ENCODE measurements at places on chromosomes 2 and 18.

DNA sequence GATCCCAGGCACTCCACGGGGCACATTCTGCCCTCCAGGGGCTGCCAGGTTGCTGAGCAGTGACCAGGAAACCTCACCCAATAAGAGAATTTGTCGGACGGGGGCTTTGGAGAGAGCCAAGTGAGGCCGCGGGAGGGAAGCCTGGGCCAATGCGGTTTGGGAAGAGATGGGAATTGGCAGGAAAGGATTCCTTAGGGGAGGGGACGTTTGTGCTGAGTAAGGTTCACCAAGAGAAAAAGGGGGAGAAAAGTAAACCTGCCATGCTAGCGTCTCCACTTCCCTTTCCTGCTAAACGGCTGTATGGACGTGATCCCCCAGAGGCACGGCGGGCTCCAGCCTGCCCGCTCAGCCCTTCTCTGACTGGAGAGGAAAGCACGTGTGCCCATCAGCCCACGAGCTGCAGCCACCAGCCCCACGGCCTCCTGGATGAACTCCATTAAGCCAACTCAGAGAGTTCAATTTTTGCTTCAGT lies 194.4 kb upstream of the ID2 start:
- no peak for DNase-seq

DNA sequence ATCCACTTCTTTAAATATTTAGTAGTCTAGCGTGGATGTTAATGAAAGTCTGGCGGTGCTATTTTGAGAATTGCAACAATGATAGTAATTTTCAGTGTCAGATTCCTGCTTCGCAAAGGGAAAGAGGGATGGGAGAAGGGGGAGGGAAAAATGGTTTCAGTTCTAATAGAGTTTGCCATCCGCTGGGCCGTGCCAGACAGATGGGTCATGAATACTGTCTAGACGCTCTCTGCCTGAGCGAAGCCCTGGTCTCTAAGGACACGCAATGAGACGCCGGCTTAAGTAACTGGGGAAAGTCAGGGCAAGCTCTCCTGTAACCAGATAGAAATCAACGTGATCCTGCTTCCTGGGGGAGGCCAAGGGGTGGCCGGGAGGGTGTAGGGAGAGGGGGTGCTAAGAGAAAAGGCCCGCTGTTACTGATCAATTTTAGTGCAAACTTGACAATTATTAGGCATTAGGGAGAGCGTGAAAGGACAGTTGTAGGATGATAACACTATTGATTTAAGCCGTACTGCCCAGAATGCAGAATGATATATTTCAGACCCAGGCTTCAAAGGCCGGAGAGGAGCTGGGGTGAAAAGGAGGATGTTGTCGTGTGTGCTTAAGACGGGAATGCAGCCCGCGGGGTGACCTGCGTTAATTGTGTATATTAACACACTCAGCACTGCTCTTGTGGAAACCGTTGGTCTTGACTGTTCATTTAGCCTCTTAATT lies 229.2 kb downstream of the LDLRAD4 start:
- DNase-seq, result no peak

DNA sequence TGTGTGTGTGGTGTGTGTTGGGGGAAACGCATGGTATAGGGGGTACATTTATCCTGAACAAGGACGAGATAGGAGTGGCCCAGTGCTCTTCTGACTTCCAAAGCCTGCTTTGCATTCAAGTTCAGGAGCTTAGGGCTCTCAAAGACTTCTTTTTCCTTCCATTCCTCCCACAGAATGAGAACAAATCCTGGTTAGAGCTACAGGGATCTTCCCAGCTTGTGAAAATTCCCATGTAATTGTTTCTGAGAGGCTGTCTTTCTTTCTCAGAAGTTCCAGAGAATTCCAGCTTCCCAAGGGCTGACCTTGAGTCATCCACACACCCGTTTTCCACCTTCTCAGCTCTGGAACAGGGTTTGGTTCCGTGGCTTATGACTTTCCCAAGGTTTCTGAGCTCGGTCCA lies 38.9 kb downstream of the FASTKD2 start:
- no peak for DNase-seq

DNA sequence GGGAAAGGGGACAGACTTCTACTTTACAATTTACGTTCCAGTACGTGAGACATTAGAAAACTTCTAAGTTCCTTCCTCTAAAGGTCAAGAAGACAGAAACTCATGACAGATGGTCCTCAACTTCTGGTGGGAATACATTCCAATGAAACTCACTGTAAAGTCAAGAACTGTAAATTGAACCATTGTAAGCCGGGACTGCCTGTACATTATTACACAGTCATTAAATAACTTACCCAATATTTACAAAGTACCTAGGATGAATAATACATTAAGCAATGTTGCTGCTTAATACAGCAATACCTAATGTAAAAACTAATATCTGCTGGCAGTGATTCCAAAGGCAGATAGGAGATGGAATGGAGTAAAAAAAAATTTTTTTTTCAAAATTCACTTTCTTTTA lies 51.9 kb downstream of the CDH2 start:
- DNase-seq, result no peak

DNA sequence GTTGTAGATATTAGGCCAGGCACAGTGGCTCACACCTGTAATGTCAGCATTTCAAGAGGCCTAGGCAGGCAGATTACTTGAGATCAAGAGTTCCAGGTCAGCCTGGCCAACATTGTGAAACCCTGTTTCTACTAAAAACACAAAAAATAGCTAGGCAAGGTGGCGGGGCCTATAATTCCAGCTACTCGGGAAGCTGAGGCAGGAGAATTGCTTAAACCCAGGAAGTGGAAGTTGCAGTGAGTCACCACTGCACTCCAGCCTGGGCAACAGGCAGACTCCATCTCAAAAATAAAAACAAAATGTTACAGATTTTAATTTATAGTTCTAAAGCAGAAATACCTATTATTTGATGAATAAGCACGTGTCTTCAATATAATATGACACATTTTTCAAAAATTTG lies 65.6 kb upstream of the UBXN4 start:
- no peak for DNase-seq

GRCh38 chr2:746697-747096 lies 69.5 kb upstream of the TMEM18 start:
- DNase-seq, result no peak

GRCh38 chr2:143088388-143088787 lies 40.8 kb upstream of the ARHGAP15 start:
- DNase-seq, result no peak

DNA sequence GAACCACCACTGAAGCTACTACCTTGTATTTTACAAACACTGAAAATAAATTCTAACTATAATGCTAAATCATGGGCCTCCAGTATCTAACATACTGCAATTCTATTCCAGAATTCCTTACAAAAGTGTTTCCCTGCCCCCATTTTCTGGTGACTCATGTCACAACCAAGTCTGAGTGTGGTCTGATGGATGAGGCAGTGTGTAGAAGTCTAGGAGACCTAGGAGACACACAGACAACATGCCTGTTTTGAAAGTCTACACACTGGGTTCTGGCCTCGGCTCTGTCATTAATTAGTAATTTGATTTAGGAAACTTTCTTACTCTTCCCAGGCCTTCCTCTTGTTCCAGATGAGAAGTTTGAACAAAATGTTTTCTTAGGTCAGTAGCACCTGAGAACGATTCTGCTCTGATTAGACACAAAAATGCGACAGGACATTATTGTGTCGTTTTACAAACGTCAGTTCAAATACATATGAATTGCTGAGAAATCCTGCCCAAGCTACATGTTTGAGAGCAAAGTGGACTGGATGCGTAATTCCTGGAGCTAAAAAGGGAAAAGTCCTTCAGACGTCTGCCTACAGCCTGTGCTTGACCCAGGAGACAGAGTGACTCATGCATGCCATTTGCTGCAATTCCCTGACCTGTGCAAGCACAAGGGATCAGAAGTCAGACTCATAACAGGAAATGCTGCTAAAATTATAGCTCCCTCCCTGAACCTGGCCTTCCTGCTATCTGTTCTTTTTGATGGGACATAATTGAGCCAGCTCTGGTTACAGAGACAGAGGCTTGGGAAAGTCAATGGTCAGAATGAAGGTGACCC lies 494.4 kb downstream of the SOX11 start:
- DNase-seq, result no peak

- peak; percentile 2 for DNase-seq
Measured at GRCh38 chr2:71609441-71609840, 156.1 kb downstream of the DYSF start.

- DNase-seq, result no peak
Measured at GRCh38 chr18:57748770-57749603, 54.1 kb downstream of the ATP8B1 start.

DNA sequence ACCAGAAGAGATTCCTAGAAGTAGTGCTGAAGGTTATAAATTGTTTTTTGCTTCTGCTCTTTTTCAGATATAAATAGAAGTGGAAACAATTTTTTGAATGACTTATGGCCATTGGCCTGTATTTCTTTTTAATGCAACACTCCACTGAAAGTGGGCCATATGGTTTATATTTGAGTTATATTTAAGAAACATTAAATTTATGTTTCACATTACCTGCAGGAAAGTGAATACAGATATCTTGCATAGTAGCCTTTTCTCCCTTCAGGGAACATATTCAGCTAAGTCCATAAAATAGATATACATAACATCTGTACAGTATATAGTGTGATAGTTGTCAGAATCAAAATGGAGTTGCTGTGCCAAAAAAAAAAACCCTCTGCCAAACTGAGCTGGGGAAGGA lies 53.1 kb upstream of the EFEMP1 start:
- DNase-seq, result no peak

DNA sequence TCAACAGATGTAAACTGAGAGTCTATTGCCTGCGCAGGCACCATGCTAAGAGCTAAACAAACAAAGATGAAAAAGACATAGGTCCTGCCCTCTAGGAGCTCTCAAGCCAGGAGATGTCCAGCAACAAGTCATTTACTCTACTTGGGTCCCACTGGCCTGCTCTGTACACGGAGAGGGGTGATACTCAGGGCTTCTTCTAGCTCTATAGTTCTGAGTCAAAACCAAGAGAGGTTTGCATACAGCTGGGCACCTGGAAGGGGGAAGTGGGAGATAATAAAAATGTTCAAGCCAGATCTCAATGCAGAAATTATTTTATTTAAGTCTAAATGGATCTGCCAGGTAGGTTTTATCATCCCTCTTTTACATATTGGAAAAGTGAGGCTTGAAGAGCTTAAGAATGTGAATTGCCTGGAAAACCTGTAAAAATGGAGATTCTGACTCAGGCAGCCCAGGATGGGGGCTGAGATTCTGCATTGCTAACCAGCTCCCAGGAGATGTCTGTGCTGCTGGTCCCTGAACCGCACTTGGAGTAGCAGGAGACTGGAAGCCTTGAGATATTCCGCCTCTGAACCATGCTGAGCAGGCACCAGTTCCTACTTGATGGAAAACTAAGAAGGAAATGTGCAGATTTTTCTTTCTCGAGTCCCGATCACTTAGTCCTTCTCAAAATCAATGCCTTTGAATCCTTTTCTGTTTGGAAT lies 201.1 kb downstream of the PRKCE start:
- no peak for DNase-seq

- no peak for DNase-seq
Measured at GRCh38 chr2:177660742-177661141, 268.2 kb downstream of the AGPS start.

DNA sequence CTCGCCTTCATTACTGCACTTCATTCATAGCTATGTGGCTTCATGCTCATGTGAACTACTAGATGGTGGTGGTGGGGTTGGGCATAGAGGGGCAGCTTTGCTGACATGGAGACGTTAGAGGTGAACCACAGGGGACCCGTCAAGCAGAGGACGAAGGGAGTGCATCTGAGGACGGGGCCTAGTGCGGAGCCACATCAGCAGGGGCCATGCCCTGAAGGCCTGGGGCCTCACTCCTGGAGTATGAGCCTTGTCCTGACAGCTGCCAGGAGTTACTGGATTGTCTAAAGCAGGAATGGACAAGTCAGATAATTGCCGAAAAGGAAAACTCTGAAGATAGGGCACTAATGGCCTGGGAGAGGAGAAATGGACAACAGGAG lies 36.4 kb downstream of the KCNF1 start:
- no peak for DNase-seq

- peak; percentile 62 for DNase-seq
Measured at GRCh38 chr2:219542931-219543595, 546 bp downstream of the CHPF start.

GRCh38 chr18:79778291-79778791 lies 19.4 kb upstream of the KCNG2 start:
- DNase-seq, result no peak

DNA sequence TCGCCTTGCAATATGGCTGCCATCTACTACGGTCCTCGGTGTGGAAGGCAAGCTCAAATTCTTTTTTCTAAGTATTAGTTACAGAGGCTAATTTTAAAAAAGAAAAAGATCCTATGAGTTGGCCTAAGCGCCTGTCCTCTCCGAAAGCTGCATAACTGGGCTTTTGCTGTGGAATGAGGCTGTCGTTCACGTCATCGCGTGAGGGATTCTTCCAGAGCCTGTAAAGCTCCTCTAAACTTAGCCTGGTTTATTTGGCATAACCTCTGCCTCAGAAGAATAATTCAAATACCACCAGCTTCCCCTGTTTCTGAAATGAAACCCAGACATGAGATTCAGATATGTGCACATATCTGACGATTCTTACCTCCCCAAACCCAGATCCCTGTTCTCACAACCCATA lies 187.4 kb downstream of the DNER start:
- no peak for DNase-seq

DNA sequence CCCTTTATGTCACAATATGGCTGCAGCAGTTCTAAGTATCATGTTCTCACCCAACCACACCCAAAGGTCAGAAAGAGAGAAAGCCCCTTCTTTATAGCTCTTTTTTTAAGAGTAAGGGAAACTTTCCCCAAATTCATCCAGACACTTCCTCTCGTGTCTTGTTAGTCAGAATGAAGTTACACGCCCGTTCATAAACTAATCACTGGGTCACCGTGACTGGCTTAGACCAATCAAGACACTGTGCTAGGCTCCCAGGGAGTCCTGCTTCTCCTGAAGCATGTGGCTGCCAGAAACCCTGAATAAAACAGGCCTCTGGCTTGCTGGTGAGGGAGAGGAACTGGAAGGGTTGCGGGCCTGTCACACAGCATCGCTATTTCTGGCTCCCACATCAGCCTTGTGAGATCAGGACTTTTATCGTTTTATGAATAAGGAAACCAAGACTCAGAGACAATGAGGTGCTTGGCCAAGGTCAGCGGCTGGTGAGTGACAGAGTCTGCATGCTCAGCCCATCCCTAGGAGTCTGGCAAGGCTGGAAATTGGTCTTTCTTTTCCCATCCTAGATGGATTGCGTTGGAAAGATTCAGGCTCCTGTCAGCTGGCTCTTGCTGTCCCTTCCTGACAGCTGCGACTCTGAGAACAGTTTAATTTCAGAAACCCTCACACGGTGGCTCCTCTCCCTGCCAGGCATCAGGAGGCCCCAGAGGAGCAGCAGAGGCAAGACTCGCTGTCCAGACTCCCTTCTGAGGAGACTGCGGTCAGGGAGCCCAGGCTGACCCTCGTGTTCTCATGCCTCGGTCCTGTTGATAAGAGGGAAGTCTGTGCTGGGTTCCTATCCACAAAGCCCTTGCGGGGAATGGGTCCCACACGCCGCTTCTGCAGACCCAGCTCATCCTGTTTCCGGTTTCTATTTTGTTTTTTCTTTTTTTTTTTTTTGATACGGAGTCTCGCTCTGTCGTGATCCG lies 104.5 kb upstream of the TAF1B start:
- DNase-seq, result no peak

GRCh38 chr2:143955401-143956065 lies 564.4 kb downstream of the ZEB2 start:
- DNase-seq, result no peak

GRCh38 chr18:10752382-10752781 lies 226.6 kb downstream of the NAPG start:
- no peak for DNase-seq
